Activated naive CD8-positive, alpha-beta T cell treated with anti-CD3 and anti-CD28 coated beads for 36 hours (primary cell): ENCODE measurements at places on chromosomes 7 and 10. TPM values are rescaled to one million over a fixed set of nuclear protein-coding genes. Genes with fewer than 3 reads are reported as not detected.
A peak's percentile ranks its signal among the peaks of the same experiment; 100 is the strongest.

GRCh38 chr7:20293336-20293735 lies 37.4 kb upstream of the ITGB8 start:
- no peak for DNase-seq

GRCh38 chr10:46787321-46787615 lies 124.0 kb upstream of the PTPN20 start:
- peak; percentile 28 for DNase-seq

DNA sequence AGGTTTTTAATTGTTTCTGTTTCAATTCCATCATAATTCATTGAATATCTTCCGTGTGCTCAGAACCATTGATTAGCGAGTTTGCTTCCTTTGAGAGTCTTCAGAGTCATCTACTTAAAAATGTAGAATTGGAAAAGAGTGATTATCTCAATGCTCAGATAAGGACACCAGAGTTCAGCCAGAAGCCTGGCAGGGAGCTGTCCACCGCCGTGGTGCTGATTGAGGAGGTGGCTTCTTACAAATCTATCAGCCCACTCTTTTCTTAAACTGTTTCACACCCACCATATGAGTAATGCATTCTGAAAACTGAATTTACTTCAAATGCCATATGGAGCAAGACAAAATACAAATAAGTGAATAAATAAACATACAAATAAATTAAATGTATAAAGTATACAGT lies 79.3 kb downstream of the INSYN2A start:
- peak; percentile 22 for DNase-seq

- no peak for DNase-seq
These were observed 822 bp upstream of the PRPF18 start for GRCh38 chr10:13585943-13586342.

- DNase-seq = no peak
These were observed 442.5 kb downstream of the KCNMA1 start for GRCh38 chr10:77195101-77195500.

Gene VSIR
- 41.4 TPM for total RNA-seq

Gene MAGI2
- total RNA-seq = 0.14 TPM
